ENCODE measurements at places on chromosomes 1 and 21.

DNA sequence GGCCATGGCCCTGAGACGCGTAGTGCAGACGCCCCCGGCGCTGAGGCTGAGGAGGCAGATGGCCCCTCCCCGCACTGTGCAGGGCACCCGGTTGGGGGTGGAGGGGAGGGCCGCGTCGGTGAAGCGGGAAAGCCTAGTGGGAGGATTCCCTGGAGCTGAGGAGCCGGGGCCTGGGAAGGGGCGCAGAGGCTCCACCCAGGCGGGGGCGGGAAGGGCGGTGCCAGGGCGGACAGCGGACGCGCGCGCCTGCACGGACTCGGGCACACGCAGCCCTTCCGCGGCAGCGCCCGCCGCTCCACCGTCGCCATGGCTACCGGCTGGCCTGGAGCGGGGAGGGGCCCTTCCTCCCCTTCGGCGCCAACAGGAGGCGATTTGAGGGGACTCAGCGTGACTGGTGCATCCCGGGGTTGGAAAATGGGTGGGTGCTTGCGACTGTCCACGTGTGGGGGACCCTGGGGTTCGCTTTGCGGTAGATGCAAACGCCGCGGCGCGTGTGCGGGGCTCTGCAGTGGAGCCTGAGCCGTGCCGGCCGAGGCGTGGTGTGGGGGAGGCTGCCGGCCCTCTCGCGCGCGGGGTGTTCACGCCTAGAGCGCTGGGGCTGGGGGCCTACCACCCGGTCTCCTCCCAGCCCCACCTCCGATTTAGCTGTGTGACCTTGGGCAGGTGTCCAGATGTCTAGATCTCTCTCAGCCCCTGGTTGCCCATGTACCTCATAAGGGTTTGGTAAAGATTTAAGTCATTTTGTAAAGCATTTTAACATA, 35.1 kb downstream of the PTPRF start:
- no peak for DNase-seq

GRCh38 chr21:42220138-42220701, 1.3 kb downstream of the ABCG1 start:
- peak; percentile 53 for DNase-seq

- no peak for DNase-seq
These were observed 98.6 kb downstream of the ENAH start for GRCh38 chr1:225554216-225554812.

DNA sequence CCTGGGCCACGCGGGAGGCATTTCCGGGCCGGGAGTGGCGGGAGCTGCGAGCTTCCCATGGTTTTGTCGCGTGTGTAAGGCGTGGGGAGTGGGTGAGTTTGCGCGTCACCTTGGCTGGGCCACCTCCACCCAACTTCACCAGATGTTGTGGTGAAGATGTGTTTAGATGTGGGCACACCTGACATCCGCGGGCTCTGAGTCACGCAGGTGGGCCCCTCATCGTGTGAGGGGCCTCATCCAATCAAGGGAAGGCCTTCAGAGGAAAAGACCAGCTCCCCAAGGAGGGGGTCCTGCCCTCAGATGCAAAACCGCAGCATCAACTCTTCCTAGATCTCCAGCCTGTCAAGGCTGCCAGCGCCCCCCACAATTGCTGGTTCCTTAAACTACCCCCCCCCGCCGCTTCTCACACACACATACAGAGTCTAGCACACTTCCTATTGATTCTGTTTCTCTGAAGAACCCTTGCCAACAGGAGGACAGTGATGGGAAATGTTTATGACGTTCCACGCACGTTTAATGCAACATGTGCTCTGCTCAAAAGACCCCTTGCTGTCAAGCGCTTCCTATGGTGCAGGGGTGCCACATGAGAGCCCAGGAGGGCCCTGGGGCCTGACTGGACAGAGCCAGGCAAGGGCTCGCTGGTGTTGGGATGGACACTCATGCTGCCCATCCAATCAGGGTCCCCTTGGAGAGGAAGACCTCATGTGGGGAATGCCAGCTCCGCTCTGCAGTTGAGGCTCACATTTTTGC, 11.9 kb downstream of the ACTRT2 start:
- peak; percentile 12 for DNase-seq

GRCh38 chr1:196951711-196952394, 8.3 kb downstream of the CFHR2 start:
- DNase-seq: no peak

DNA sequence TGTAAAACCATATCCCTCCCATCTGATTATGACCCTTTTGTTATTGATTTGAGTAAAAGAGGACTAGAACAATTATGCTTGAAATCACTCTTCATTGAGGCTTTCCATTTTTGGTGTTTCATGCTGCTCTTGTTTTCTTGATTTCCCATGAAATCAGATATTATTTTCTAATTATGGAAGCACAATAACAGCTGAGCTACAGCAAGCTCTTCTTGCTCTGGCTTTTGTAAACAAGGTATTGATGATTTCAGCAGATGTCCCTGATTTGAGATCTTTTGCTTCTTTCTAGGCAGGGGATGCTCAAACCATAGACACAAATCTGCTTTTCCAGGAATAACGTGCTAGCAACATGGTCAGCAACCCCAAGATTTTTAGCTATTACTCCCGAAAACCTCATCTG, 607.8 kb downstream of the NCAM2 start:
- no peak for DNase-seq

Data from stimulated activated CD4-positive, alpha-beta T cell treated with anti-CD3 and anti-CD28 coated beads, TNF-alpha, amount 100 ng/mL, for 24 hours (primary cell).